ENCODE measurements at places on chromosomes 11 and 22. TPM values are rescaled to one million over a fixed set of nuclear protein-coding genes. Genes with fewer than 3 reads are reported as not detected.

OR52A1 gene
- not detected for total RNA-seq

OR8D1 gene
- total RNA-seq: not detected

RPS19BP1 gene
- total RNA-seq: 76.9 TPM

OR4A16 gene
- total RNA-seq: not detected

SMIM35 gene
- total RNA-seq: not detected

YWHAH gene
- 213 TPM for total RNA-seq

OR52H1 gene
- total RNA-seq: not detected

APOA1 gene
- 23.3 TPM for total RNA-seq

C11orf98 gene
- total RNA-seq: 50.8 TPM

HEPHL1 gene
- total RNA-seq: not detected

OR51B5 gene
- total RNA-seq: 0.37 TPM

MYO7A gene
- total RNA-seq: 21.0 TPM

LGR4 gene
- total RNA-seq: 47.6 TPM

PLAAT4 gene
- 87.0 TPM for total RNA-seq

LUZP2 gene
- total RNA-seq: 0.26 TPM

RIBC2 gene
- 2.9 TPM for total RNA-seq

Data from mucosa of gallbladder (tissue), 1 donor.